DMS 273 treated with DMSO at 0.1 percent for 48 hours (cell line): ENCODE measurements at places on chromosomes 7 and 10.

- DNase-seq: peak; percentile 92
These were observed 30.1 kb upstream of the KMT2E start for GRCh38 chr7:104983578-104984539.

DNA sequence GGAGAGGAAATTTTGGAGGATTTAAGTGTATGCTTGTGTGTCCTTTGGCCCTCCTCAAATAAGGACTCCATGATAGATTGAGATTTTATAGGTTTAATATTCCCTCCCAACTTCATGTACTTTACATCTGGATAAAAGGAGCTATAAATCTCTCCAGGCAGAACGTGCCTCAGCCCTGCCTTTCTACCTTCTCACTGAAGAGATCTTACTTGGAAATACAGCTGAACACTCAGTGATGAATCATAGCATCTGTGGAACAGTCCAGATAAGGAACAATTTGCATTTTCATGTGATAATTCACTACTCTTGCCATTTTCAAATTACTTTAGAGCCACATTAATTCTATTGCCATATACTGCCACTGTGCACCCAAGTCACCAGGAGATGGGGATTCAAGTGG lies 364.6 kb upstream of the PODXL start:
- DNase-seq: no peak

- DNase-seq: no peak
These were observed 786 bp downstream of the ATP5F1C start for GRCh38 chr10:7788639-7789286.

DNA sequence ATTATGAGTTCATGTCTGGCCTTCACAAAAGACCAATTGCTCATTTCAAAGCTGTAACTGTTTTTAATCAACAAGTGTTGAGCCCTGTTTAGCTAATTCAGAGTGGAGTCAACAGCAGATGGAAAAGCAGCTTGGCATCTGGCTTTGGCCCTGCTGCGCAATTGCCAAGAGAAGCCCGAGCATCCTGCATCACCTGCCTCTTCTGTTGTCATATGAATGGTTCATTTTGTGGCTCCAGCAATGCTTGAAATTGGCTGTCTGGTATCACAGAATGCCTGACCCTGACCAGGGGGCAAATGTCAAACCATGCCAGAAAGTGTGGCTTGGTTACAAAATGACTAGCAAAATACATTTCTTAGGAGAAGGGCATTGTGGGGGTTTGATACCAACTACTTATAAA lies 296.5 kb upstream of the PHF14 start:
- DNase-seq: peak; percentile 82

- no peak for DNase-seq
These were observed 91.4 kb upstream of the ZPBP start for GRCh38 chr7:50184271-50184990.

- no peak for DNase-seq
These were observed 565.2 kb downstream of the KCNMA1 start for GRCh38 chr10:77072361-77072835.

DNA sequence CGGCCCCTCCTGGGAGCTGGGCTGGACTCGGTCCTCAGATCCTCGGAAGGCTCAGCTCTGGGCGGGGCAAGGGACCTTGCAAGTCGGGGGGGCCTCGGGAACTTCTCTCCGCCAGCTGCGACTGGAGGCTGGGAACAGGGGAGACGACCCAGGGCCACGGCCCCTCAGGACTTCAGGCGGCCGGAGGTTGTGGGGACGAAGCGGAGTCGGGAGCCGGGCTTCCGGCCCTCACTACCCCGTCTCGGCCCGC lies 2.6 kb downstream of the ADIRF start:
- no peak for DNase-seq

- no peak for DNase-seq
These were observed 185.9 kb upstream of the ASAH2 start for GRCh38 chr10:50437248-50437647.

DNA sequence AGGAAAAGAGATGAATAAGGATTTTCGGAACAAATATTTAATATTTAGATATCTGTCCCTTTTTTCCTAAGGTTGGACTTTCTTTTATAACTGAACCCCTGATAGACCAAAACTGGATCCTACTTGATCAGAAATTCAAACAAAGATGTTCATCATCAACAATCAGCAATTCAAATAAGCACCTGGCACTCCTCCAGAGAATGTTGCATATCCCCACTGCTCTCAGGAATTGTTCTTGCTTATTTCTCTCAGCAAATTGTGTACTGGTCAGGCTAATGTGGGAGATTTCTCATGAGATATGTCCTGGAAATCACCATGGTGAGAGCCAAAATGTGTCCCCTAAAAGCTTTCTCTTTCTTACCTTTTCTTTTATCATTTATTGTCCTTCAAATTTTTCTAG lies 40.3 kb upstream of the LHFPL3 start:
- no peak for DNase-seq

DNA sequence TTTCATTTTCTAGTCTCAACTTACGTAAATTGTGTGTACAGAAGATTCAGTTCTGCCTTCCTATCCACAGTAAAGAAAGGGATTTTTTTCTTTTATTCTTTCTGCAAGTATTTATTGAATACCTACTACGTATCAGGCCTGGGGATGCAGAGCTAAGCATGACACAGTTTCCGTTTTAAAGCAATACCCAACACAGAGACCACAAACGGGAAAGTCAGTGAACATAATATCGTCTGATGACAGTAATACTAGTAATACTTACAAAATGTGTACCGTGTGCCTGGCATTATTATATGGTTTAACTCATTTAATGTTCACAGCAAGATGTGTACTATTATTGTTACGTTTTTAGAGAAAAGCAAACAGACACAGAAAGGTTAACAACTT lies 22.4 kb downstream of the REEP3 start:
- no peak for DNase-seq

GRCh38 chr10:82883603-82884002 lies 1008.6 kb downstream of the NRG3 start:
- DNase-seq: no peak

DNA sequence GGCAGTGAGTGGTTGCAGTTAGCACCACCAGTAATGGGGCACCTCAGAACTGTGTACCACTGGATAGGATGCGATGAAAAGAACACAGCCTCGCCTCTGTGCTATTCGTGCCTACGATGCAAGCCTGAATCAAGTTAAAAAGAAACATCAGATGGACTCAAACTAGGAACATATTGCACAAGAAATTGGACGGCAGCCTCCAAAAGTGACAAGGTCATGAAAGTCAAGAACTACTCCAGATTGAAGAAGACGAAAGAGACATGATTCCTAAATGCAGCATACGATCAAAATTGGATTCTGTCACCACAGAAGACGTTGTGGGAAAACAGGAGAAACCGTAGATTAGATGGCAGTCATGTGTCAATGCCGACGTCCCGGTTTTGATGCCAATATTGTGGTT lies 648.1 kb upstream of the FOXK1 start:
- no peak for DNase-seq

- DNase-seq: no peak
These were observed 27.1 kb upstream of the CHST15 start for GRCh38 chr10:124120410-124121061.

DNA sequence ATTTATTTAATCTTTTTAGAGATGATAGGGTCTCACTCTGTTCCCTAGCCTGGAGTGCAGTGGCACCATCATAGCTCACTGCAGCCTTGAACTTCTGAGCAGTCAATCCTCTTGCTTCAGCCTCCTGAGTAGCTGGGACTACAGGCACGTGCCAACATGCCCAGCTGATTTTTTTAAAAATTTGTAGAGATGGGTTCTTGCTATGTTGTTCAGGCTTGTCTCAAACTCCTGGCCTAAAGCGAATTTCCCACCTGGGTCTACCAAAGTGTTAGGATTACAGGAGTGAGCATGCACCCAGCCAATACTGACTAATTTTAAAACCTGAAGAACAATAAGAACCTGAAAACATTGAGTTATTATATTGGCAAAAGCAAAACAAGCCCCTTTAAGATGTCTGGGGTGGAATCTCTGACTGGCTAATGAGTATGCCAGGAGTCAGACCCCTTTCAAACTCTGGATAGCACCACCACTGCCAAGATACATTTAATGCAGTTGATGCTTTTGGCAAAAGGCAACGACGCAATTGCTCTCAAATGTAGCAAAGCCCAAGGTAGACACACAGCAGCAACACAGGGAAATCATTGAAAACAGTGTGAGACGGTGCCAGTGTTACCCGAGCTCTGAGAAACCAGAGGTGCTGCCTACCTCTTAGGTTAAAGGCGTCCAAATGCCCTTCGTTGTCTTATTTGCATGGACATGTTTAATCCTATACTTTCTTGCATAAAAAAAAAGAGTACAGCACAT lies 40.7 kb upstream of the TOMM7 start:
- DNase-seq: no peak

DNA sequence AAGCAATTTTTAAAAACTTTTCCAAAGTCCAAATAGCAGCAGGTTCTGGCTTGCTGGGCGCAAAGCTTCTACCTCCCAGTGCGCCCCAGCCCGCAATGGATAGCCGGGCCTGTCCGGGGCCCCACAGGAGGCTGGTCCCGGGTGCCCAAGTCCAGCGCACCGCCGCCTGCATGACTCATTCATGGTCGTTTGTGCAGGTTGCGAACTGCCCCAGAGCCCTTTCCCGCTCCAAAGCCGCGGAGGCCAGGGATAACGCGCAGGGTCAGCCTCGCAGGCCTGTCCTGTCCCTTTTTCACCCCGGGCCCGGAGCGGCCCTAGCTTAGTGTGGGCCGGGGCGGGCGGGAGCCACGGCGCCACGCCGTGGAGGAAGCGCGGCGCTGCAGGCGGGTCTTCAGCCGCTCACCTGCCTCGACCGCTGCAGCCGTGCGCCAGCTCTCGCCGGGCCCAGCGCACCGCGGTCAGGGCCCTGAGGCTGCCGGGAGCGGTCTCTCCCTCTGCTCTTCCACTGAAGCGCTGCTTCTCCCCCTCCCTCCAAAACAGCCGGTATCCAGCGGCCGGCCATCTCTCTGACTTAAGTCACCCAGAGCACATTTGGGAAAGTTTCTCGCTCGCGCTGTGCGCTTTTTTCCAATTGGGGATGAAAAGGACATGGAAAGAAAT lies 1.7 kb upstream of the EGR2 start:
- DNase-seq: no peak

GRCh38 chr10:33067481-33067880 lies 109.5 kb upstream of the ITGB1 start:
- DNase-seq: no peak

DNA sequence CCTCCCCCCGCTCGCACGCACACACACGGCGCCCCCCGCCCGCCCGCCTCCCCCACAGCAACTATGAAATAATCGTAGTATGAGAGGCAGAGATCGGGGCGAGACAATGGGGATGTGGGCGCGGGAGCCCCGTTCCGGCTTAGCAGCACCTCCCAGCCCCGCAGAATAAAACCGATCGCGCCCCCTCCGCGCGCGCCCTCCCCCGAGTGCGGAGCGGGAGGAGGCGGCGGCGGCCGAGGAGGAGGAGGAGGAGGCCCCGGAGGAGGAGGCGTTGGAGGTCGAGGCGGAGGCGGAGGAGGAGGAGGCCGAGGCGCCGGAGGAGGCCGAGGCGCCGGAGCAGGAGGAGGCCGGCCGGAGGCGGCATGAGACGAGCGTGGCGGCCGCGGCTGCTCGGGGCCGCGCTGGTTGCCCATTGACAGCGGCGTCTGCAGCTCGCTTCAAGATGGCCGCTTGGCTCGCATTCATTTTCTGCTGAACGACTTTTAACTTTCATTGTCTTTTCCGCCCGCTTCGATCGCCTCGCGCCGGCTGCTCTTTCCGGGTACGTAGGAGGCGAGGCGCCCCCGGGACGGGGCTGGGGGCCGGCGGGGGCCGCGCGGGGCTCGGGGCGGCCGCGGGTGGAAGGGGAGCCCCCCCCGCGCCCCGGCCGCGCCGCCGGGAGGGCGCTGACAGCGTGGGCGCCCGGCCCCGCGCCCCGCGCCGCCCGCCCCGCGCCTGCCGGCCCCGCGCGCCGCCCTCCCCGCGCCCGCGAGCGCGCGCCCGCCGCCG lies 441 bp downstream of the BMI1 start:
- DNase-seq: no peak

DNA sequence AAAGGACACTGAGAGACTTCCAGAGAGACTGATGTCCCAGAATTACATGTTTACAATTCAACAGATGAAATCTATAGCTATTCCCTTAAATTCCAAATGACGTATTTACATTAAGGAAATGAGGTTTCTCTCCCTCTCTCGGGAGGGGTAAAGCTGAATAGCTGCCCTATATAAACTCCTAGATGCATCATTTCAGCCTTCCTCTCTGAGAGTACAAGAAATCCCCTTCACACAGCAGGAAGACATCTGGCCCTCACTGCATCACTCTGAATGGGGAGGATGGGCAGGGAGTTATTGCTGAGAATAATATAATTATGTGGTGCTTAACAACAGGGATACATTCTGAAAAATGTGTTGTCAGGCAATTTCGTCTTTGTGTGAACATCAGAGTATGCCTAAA lies 11.0 kb downstream of the POT1 start:
- no peak for DNase-seq

DNA sequence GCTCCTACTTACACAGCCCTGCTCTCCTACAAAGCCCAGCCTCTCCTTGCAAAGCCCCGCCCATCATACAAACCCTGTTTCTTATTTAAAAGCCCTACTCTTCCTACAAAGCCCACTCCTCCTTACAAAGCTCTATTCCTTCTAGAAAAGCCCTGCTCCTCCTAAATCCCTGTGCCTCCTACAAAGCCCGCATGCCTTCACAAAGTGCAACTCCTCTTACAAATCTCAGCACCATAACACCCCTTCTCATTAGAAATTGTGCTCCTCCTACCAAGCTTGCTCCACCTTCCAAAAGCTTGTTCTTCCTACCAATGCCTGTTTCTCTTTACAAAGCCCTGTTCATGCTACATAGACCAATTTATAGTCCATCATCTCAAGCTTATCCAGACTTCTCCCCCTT lies 66.1 kb downstream of the PCGF5 start:
- no peak for DNase-seq

DNA sequence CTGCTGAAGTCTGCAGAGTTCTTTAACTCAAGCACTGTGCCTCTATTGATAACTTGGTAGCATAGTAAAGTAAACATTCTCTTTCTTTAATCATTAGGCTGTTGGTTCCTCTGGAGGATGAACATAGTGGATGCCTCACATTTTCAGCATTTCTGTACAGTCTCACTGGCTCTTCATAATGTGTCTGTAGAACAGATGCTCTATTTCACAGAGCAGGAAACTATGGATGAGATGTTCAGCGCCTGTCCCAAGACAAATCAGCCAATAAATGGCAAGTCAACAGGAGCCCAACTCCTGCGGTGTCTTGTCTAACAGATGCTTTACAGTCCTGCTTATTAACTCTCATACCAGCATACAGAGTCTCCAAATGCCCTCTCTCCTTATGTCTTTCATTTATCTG lies 36.5 kb downstream of the NRBF2 start:
- DNase-seq: no peak

DNA sequence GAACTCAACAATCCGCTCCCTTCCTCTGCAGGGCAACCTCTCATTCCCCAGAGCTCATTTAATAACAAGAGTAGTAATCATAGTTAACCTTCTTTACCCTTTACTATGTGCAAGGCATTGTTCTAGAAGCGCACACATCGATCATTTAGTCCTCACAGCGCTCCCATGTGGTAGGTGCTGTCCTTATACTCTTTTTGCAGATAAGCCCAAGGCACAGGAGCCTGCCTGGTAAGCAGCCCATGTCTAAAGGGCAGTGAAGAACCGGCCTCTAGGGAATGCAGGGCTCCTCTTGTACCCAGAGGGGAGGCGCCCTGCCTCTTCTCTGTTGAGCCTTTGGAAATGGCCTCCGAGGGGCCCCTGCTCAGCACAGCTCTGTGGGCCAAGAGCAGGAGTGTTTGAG lies 14.3 kb downstream of the CHST3 start:
- DNase-seq: no peak

- DNase-seq: peak; percentile 26
These were observed 38.0 kb downstream of the LHFPL3 start for GRCh38 chr7:104366390-104366789.
